ELF-1 (cell line): ENCODE measurements at places on chromosomes 16 and 17.

DNA sequence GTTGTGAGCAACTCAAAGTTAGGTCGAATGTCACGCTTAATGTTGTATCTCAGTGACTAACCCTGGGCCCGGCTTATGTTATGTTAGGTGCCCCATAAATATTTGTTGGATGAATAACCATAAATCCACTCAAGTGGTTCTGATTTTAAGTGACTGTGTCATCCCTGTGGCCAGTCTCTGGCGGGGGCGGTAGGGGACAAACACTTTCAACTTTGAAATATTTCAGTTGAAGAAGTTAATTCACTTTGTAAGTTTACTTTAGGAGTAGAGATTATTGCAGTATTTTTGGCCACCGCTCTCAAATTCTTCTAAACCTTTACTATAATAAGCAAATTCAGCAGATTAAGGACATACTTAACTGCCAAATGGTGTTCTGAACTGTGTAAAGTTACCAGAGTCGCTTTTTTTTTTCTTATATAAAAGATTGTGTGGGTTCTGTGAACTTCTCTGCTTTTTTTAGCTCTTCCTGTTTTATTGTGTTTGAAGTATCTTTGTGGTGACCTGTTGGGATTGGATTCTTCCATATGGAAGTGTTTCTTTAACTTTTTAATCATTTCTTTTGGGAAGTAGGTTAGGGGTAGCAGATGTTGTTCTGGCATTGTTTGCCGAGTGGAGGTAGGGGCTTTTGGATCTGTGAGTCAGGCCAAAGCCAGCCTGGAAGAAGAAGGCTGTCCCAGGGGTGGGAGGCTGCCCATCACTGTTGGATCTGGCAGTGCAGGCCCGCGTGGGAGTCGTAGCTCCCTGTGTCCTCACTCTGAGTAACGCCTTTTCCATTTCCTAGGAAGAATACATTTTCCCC is 61.4 kb upstream of the TBX2 start:
- no peak for DNase-seq

DNA sequence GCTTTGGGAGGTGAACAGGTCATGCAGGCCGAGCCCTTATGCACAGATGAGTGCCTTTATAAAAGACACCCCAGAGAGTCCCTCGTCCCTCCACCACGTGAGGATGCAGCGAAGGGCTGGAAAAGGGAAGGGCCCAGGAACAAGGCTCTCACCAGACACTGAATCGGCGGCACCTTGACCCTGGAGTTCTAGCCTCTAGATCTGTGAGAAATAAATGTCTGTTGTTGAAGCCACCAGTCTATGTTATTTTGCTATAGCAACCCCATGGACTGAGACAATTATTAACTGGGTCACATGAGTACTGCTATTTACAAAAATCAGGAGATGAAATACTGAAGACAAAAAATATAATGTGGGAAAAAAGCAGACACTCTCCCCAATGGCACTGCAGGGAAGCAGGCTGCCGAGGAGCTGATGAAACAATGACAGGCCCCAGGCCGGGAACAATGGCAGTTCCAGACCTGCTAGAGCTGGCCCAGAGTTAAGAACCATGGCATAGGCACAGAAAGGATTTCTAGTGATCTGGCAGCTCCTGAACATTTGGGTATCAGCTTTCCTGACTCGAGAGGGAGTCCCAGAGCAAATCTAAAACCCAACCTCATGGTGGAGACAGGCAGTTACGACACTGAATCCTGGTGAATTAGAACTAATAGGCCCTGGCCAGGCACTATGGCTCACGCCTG is 17.8 kb upstream of the GGA2 start:
- DNase-seq: no peak

GRCh38 chr17:51029142-51029541 is 91.5 kb downstream of the SPAG9 start:
- no peak for DNase-seq

- DNase-seq: no peak
Observed at GRCh38 chr17:39073916-39074315, 77.5 kb downstream of the PLXDC1 start.

- no peak for DNase-seq
Observed at GRCh38 chr17:44043272-44043696, 23.2 kb downstream of the LSM12 start.

GRCh38 chr17:39618246-39618913 is 8.4 kb upstream of the PPP1R1B start:
- no peak for DNase-seq

GRCh38 chr16:84184775-84185174 is 2.1 kb downstream of the TAF1C start:
- no peak for DNase-seq

DNA sequence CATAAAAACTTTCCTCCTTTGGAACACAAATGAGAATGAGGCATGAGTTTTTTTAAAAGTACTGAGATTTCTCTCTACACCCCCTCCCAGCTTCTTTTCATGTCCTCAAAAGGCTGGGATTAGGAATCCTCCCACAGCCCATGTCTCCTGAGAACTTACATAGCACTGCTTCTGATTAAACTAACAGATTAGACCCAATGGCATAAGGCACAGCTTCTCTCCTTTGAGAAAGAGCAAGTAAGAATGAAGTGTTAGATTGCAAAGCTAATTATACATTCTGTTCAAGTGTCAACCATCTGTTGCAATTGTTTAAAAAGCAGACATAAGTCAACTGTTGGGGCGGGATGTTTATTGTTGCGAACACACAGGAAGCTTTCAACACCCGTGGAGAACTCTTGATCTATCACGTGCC is 715.1 kb downstream of the CDH11 start:
- no peak for DNase-seq

DNA sequence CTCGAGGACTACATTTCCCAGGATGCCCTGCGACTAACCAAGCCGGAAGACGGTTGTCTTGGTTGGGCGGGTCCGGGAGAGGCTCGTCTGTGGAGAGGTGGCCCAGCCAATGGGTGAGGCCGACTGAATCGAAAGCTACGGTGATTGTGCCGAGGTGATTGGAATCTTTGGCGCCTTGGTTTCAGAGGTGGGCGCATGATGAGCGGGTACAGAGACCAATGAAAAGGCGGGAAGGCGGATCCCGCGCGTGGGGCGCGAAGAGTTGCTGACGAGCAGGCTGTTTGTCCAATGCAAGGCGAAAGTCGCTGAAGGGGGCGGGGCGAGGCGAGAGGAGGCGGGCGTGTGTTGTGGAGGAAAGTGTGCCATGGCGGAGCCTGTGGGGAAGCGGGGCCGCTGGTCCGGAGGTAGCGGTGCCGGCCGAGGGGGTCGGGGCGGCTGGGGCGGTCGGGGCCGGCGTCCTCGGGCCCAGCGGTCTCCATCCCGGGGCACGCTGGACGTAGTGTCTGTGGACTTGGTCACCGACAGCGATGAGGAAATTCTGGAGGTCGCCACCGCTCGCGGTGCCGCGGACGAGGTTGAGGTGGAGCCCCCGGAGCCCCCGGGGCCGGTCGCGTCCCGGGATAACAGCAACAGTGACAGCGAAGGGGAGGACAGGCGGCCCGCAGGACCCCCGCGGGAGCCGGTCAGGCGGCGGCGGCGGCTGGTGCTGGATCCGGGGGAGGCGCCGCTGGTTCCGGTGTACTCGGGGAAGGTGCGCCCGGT is at the start of gene NFATC2IP:
NFATC2IP (plus strand) TSS at position 290 of the 762 bp plus-strand sequence; CDS start at position 365, 75 bp downstream.
- DNase-seq: peak; percentile 100

- DNase-seq: no peak
Observed at GRCh38 chr16:75263963-75264445, 12.6 kb upstream of the BCAR1 start.

DNA sequence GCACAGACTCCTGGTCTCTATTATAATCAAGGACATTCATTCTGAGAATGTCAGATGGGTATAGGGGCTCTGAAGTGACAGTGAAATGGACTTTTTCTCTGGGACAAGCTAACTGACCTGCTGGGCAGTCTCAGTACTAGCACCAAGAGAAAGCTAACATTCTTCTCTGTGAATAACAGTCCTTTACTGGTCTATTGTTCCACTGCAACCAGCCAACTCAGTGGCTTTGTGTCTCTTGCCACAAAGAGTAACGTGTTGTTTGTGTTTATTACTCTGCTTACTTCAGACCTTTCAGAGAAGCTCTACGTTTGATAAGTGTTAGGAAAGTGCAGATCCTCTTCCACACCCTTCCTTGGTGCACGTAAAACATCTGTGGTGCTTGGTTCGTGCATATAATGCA is 61.5 kb upstream of the BCAR1 start:
- DNase-seq: no peak

- DNase-seq: peak; percentile 22
Observed at GRCh38 chr17:58541249-58541648, 26.8 kb upstream of the MTMR4 start.

GRCh38 chr17:66604376-66604775 is 230.5 kb upstream of the CACNG5 start:
- no peak for DNase-seq

DNA sequence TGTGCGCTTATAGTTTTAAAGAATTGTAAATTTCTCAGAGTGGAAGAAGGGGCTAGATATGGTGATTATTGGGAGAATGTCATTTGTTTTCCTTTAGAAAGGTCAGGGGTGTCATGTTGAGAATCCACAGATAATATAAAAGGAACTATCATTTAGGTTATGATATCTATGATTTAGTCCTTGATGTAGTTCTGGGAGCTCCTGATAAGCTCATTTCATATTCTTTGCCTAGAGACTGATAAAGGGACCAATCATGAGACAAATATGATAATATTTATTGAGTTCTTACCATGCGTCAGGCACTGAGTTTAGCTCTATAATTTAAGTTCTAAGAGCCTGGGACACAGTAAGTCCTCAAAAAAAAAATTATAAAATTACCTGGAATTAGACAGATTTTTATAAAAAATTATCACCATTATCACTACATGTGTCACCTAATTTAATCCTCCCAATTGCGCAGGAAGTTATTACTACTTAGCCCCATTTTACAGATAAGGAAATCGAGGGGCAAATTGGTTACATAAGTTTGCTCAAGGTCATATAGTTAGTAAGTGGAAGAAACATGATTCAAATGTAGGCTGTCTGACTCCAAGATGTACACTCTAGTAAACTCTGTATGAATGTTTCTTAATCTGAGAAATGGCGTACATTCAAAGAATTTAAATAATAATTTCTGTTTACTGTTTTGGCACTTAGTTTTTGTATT is 2.5 kb downstream of the AATF start:
- DNase-seq: no peak

DNA sequence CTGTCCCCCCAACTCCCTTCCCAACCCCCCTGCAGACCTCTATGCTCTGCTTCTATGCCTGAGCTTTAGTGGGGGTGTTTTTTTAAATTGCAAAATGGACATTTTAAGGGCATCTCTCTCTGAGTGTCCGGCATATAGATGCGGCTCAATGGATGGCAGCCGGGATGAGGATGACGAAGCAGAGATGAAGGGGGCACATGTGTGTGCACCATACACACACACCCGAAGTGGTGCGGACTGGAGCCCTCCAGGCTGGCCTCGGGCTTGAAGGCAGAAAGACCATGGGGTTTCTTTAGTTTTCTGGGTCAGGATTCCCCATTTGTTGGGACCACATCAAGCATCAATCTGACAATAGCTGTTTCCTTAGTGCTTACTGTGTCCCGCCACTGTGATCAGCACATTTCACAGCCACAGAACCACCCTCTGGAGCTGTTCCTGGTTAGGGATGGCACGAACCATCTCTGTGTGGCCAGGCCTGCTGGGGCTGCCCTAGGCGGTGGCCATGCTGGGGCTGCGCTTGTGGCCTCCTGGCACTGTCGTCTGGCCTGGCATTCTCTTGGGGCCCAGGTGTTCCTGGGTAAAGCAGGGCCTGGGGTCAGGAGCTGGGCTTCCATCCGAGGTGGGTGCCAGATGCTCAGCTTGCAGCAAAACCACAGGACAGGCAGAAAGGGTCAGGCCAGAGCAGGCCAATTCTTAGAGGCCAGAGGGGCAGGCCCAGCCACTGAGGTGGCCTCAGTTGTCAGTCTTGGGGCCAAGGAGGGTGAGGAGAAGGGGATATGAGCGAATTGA is 49.9 kb downstream of the NT5M start:
- no peak for DNase-seq

DNA sequence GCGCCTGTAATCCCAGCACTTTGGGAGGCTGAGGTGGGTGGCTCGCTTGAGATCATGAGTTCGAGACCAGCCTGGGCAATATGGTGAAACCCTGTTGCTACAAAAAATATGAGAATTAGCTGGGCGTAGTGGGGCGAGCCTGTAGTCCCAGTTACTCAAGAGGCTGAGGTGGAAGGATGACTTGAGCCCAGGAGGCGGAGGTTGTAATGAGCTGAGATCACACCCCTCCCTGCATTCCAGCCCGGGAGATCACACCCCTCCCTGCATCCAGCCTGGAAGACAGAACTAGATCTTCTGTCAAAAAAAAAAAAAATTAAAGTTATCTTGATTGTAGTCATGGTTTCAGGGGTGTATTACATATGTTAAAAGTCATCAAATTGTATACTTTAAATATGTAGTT is 26.8 kb upstream of the GLG1 start:
- no peak for DNase-seq

DNA sequence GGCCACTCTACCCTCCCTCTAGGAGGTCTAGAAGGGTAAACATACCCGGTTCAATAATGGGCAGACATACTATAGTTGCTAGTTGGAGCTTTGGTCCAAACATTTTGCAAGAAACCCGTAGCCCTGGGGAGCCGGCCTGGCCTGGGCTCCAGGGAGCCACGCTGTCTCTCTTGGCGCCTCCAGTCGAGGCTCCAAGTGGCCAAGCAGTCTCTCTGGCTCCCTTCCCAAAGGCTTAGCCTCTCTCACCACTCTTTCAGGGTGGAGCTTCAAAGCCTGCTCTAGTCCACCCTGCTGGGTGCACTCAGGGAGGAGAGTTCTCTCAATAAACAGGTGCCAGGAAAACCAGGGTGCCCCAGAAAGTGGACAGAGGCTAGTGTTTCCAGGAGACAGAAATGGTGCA is 32.2 kb downstream of the RCVRN start:
- no peak for DNase-seq

- no peak for DNase-seq
Observed at GRCh38 chr16:50166511-50167500, 13.7 kb downstream of the TENT4B start.

- no peak for DNase-seq
Observed at GRCh38 chr17:46179375-46179999, 13.7 kb downstream of the KANSL1 start.

DNA sequence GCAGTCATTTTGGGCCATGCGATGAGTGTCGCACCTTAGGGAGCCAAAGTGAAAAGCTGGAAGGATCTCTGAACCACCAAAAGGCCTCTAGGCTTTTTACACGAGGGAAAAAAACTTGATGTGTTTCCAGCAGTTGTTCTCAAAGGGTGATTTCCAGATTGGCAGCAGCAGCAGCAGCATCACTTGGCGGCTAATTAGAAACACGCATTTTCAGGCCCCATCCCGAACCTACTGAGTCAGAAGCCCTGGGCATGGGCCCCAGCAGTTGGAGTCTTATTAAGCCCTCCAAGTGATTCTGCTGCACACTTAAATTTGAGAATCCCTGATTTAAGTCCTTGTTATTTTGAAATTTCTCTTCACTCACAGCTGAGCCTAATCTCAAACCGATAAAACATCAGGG is 25.3 kb upstream of the PYY start:
- DNase-seq: no peak

- no peak for DNase-seq
Observed at GRCh38 chr17:41588126-41588810, 1.6 kb upstream of the KRT14 start.
